ENCODE measurements at places on chromosomes 13 and 19.

DNA sequence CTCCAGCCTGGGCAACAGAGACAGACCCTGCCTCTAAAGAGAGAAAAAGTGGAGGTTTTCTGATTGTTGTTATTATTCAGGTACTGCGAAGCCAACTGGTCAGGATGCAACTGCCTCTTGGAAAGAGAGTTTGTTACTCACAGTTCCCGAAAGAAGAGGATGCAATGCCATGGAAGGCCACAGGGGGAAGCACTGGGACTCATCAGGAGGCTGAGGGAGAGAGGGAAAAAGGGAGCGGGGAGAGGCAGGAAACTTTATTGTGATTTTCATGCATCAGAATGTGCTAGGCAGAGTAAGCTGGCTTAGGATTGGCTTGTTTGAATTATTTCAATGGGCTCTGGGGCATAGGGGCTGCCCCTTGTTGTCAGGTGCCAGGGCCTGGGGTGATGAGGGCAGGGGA lies 27.6 kb downstream of the MYO9B start:
- DNase-seq = no peak

DNA sequence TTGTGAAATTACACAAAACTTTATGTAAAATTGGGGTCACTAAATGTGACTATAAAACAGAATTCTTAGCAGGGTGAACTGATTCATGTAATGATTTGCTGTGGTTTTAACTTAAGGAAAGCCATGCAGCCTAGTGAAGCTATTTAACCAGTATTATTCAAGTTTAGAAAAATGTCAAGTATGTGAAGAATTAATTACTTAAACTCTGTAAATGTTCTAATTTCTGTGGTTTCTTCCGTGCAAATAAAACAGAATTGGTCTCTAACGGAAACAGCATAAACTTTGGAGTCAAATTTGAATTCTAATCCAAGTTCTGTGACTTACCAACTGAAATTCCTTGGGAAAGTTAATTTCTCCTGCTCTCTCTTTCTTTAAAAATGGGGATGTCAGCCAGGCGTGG lies 13.3 kb downstream of the CDC16 start:
- no peak for DNase-seq

DNA sequence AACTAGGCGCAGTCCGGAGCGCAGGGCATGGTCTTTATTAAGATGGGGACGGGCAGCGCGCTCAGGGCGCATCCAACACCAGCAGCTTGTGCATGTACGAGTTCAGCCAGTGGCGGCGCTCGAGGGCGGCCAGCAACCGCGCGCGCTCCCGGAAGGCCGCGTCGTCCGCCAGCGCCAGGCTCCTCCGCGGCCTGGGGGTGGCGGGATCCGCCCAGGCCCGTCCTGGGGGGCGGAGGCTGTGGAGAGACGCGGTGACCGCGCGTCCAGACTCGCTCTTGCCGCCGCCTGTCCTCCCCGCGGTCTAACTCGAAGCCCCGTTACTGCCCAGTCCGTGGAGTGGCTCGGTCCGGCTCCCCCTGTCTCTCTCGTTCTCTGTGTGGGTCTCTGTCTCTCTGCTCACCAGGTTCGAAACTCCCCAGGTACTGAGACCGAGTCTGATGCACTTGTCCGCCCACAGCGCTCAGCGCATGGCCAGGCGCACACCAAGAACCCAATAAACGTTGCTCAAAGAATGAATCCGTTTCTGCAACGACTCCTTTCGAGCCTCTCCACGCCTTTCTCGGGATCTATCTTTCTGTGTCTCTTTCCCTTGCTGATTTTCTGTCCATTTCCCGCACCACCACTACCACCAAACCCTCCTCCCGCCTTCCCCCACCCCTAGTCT lies 702 bp downstream of the PTH2 start:
- DNase-seq = no peak

DNA sequence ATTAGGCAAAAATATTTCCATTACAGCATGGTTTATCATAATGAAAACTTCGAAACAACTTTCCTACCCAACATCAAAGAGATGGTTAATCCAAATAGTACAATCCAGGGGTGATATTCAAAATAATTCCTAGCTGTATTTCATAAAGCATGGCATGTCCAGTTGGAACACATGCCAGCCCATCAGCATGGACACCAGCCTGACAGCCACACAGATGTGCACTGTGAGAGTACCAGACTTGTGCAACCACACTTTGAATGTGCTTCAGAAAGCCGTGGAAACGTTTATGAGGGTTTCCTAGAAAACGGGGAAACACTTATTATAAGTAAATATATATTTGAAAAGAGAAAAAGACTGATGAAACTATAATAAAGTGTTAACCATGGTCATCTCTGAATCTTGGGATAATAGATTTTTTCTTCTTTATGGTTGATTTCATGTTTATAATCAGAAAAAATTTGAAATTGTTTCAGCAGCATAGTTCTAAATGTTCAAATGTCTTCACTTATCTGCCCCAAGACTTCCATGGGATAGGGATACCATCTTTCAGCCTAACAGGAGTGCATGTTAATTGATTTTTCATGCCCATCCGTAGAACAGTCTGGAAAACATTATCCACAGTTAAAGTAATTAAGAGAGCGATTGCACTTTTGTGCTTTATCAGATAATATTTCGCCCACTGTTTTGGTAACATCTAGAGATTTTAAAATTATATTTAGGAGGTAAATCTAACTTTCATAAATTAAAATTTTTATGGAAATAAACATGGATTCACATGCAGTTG lies 242.6 kb upstream of the IRS2 start:
- DNase-seq = no peak

DNA sequence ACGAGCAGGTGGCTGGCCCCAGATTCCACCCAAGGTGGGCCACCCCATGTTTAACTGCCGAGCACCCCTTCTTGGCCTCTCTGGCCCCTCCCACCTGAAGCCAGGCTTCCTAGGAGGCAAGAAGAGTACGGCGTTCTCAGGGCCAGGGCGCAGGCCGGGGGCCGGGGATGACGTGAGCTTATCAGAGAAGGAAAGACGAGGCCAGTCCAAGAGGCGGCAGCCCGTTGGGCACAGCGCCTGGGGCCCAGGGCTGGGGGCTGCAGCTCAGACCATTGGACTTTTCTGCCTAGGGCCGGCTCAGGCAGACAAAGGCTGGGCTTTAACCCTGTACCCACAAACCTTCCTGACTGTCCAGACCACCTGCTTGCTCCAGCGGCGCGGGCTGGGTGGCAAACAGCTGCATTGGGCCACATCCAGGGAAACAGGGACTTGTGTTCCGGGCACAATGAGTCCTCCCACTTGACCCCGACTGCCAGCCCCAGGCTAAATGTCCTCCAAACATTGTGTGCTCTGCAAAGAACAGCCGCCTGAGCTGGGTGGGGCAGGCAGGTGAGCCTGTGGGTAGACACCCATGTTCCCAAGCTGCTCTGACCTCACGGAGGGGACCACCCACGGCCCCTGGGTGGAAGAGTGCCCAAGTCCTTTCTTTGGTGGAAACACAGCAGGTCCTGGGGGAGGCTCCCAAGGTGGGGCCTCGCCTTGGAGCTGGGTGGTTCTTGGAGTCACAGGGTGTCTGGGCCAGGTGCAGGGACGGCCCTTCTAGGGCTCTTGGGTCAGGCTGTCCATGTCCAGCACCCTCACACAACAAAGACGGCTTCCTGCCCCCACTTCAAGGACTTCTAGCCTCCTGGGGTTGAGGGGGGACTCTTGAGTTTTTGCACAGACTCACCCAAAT lies 21.9 kb downstream of the COMP start:
- no peak for DNase-seq

GRCh38 chr19:39308531-39309304 lies 11.9 kb downstream of the LRFN1 start:
- no peak for DNase-seq

DNA sequence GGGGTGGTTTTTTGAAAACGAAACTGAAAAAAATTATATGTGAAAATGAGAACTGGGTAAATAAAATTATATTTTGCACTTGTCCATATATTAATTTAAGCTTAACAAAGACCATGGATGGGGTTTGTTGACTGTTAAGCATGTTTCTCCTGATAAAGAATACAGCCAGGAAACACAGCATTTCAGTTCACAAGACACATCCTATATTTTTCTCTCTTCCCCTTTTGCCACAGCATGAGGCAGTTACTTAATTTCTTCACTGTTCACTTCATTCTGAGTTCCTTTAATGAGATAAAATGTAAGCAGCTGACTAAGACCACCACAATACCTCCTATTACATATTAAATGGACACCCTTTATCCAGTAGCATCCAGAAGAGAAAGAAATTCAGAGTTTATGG lies 64.0 kb downstream of the RXFP2 start:
- no peak for DNase-seq

DNA sequence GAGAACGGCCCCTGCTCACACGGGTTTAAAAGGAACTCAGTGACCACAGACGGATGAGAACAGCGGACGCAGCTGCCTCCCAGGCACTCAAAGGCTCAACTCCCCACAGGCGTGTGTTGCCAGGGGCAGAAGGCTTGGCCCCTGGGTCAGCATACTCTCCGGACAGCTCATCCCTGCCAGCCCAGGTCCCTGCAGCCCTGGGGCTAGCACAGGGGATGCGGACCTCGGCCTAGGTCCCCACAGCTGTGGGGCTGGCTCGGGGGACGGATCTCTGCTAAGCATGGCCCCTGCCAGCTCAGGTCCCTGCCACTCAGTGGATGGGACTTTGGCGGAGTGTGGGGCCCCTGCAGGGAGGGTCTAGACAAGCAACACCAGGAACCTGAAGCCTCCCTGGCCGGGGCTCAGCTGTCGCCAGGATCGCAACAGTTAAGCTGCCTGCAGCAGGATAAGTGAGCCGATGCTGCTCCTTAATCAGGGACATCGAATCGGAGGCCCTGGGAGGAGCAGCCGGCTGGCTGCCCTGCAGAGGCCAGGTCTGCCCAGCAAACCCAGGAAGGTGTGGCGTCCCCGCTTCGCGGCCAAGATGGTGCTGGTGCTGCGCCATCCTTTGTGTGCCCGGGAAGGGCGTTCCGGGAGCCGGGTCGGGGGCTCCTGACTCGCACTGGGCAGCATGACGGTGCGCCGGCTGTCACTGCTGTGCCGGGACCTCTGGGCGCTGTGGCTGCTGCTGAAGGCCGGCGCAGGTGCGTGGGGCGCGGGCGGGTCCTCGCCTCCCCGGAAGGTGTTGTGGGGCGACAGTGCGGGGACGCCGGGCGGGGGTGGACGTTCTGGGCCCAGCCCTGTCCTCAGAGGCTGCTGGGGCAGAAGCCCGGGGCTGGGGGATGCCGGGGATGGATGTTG lies 32.5 kb downstream of the MCF2L start:
- no peak for DNase-seq

GRCh38 chr19:19050731-19051130 lies 13.1 kb upstream of the SLC25A42 start:
- no peak for DNase-seq

DNA sequence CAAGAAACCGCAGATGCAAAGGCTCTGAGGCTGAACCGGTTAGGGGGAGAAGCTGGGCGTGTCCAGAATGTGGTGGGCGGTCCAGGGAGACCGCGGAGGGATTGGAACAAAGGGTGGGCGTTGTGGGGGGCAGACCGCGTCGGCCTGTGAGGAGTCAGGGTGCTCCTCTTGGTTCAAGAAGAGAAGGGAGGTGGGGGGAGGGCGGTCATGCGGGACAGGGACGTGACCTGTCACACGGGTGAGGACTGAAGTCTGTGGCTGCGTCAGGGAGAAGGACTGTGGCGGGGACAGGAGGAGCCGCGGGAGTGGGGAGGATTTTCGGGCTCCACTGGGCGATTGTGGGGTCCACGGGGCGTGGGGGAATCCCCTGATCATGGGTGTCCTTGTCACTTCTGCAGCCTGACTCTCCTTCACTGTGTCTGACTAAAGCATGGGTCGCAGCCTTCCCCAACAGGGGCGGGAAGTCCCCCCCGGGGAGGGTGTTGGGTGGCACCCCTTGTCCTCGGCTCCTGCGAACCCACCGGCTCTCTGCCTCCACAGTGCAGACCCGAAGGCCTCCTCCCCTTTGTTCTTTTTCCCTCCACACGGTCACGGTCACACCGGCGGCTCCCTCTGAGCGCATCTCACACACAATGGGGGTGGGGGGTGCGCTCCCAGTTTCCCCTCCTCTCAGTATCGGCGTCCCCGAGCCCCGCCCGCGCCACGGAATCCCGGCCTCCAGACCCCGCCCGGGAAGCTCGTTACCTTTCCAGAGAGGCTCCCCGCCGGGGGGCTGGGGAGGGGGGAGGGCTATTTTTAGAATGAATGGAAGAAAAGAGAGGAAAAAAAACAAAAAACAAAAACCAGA lies 16.4 kb upstream of the KCNN1 start:
- peak; percentile 19 for DNase-seq

GRCh38 chr19:34960103-34960805 lies 3.8 kb downstream of the ZNF792 start:
- DNase-seq = no peak

GRCh38 chr13:108475181-108475580 lies 154.2 kb upstream of the MYO16 start:
- DNase-seq = no peak

DNA sequence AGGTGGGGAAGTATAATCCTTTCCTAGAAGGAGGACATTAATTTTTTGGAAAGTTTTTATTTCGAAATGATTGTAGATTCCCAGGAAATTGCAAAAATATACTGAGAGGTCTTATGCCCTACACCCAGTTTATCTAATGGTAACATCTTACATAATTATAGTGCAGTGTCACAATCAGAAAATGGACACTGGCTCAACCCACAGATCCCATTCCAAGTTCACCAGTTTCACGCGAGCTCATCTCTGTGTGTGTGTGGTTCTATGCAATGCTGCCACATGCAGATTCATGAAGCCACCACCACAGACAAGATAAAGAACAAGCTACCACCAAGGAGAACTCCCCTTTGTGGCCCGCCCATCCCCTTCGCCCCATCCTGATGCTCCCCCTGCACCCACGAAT lies 24.4 kb downstream of the IL17D start:
- no peak for DNase-seq

GRCh38 chr13:90872491-90873025 lies 474.9 kb upstream of the MIR17HG start:
- DNase-seq = no peak

DNA sequence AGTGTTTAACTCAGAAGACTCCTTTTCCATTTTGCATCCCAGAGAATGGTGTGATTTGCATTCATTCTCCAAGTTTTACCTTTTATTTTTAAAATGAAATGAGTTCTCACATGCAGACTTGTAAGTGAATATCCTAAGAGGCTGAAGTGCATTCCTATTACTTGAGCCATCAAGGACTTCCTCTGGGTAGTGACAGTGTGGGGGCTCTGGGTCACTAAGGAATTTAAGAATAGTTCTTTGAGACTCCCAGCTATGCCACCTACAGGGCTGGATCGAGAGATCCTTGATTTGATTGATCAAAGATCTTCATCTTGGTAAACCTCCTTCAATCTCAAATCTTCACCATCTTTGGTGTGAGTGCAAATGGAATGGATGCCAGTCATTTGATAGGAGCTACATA lies 36.3 kb upstream of the SLC10A2 start:
- no peak for DNase-seq

Measured in activated CD8-positive, alpha-beta memory T cell treated with anti-CD3 and anti-CD28 coated beads for 4 hours (primary cell).